ENCODE measurements at places on chromosomes 2 and 18.

DNA sequence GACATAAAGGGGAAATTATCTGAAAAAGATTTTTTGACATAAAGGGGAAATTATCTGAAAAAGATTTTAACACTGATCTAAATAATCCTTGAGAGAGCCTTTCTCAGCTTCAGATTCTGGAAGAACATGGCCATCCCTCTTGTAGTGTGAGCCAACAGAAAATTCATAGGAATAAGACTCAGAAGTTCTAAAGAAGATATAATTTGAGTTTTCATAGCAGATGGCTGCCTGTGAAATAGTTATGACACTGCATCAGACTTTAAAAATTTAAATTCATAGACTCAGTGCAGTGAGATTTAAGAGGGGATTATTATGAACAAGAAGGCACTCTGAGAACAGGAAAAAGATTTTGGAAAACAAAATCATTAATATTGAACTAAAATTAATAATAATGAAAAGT, 50.6 kb downstream of the NCOA1 start:
- no peak for DNase-seq

- peak; percentile 86 for DNase-seq
Measured at GRCh38 chr2:240436683-240437550, 1.5 kb downstream of the GPC1 start.

DNA sequence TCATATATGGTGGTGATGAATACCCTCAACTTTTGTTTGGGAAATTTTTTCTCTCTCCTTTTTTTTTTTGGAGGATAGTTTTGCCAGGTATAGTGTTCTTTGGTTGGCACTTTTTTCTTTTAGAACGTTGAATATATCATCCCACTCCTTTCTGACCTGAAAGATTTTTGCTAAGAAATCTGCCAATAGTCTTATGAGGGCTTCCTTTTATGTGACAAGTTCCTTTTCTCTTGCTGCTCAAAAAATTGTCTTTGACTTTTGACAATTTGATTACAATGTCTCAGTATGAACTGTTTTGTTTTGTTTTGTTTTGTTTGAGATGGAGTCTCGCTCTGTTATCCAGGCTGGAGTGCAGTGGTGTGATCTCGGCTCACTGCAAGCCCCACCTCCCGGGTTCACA, 21.5 kb downstream of the GNAL start:
- DNase-seq = no peak

GRCh38 chr2:8636041-8636491, 45.8 kb upstream of the ID2 start:
- no peak for DNase-seq

DNA sequence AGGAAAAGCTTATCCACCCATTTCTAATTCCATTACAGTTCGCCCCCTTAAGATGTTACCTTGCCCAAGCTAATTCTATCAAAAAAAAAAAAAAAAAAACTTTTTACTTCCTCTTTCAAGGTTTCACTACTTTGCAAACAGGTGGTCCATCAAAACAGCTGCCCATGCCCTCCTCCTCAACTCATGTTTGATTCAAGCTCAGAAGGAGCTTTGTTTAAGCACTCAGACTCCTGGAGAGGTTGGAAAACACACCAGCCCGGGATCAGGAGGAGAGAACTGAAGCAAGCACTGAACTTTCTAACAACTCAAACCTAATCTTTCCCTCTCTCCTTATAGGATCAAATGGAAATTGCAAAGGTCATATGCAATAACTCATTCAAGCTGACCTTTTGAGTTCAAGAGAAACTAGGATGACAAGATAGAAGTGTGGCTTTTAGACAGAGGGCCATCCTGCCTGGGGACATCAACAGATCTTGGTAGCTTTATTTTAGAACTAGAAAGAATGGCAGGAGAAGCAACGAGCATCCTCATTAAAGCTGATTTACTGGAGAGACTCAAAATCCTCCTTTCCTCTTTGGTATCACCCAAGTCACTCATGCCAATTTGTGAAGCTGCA, 28.3 kb upstream of the FZD7 start:
- no peak for DNase-seq

- no peak for DNase-seq
Measured at GRCh38 chr2:176768185-176768584, 444.4 kb upstream of the HNRNPA3 start.

GRCh38 chr2:27829791-27830190, 58.3 kb downstream of the MRPL33 start:
- no peak for DNase-seq

GRCh38 chr2:238964544-238965067, 116.7 kb downstream of the TWIST2 start:
- no peak for DNase-seq

GRCh38 chr2:129734343-129735034, 245.0 kb upstream of the RAB6C start:
- DNase-seq = no peak

- no peak for DNase-seq
Measured at GRCh38 chr2:15145046-15145817, 415.9 kb downstream of the NBAS start.

Data from H7 (cell line).